Activated CD4-positive, alpha-beta T cell treated with anti-CD3 and anti-CD28 coated beads, Interleukin-2, amount 50 U/mL, for 16 hours (primary cell): ENCODE measurements at places on chromosomes 11 and 22.

GRCh38 chr11:28481616-28482480 is 373.7 kb downstream of the METTL15 start:
- no peak for DNase-seq

GRCh38 chr22:32920734-32921133 is 119.2 kb downstream of the TIMP3 start:
- no peak for DNase-seq

- DNase-seq: no peak
Measured at GRCh38 chr22:23072077-23072910, 2.0 kb downstream of the GNAZ start.

- DNase-seq: no peak
Measured at GRCh38 chr11:57251491-57252104, 14.5 kb upstream of the APLNR start.

DNA sequence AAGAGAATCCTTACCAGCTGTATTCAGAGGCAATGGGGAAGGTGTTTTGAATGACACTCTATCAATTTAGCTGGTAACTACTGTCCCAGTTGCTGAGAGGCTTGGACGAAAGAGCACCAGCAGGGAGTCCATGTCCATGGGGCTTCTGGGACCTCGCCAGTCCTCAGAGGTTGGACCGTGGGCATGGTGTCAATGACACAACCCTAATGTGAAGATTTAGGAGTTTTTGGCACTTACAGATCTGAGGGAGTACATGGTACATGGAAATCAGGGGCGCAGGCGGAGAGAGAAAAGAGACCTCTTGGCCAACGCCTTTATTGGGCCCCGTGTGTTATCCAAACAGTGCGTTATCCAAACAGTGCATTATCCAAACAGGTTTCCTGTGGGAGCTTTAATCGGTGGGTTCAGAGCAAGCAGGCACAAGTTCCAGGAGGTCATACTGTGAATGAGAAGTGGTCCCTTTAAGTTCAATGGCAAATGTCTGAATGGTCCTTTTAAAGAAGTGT is 169.1 kb upstream of the B3GAT1 start:
- no peak for DNase-seq

GRCh38 chr11:721741-722345 is 15.8 kb downstream of the EPS8L2 start:
- DNase-seq: peak; percentile 28

DNA sequence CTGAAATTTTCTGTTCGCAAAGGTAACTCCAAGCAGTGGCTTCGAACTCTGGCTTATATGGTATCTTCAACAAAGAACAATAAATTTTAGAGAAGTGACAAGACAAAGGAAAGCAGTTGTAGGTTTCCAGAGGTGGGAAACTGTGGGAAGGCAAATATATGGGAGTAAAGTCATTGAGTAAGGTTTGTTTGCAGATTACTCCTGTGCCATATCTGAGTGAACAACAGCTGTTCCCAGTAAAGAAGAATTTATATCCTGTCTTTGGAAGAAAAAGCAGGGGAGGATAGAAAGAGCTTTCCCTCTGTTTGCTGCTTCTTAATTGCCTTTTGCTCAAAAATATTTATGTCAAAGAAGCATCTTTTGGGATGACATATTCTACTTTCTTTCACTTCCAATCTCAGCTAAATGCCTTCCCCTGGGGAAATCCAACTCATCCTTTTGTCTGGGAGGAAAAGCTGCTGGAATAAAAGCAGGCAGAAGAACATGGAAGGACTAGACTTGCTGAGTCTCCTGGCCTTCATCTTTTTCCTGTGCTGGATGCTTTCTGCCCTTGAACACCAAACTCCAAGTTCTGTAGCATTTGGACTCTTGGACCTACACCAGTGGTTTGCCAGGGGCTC is 10.4 kb upstream of the RCN1 start:
- no peak for DNase-seq

GRCh38 chr22:33034753-33035152 is 23.4 kb downstream of the SYN3 start:
- DNase-seq: no peak

DNA sequence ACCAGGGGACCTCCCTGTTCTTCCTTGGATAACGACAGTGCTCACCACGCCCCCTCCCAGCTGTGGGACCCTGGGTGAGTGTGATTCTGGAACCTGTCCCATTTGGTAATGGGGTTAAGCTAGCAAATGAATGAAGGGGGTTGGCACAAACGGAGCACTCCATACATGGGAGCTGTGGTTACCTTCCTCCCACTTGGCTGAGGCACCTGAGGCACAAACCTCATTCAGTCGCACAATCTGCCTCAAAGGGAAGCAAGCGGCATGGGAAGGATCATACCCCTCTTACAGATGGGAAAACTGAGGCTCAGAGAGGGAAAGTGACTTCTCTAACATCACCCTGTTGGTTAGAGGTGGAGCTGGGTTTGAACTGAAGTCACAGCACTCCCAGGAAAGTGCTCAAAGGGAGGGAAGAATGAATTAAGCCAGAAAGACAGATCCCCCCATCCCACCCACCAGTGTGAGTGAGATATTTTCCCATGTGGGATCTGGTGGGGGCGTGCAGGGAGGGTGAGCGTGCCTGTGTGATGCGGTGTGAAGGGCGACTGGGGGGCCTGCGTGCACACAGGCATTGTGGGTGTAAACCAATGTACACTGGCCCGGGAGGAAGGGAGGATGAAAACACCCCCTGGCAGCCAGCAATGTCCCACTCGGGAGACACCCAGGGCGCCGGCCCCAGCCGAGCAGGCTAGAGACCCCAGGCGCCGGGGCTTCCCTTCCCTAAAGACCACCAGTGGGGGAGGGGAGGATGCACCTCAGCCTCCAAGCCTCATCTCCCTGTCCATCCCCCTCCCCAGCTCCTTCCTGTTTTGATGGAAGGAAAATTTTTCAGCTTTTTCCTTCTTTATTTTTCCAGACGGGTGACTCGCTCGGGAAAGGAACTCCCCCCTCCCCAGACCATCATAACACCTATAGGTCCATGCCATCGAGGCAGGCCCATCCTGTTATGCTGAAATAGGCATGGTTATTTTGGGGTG is 8.0 kb upstream of the PDGFB start:
- no peak for DNase-seq

DNA sequence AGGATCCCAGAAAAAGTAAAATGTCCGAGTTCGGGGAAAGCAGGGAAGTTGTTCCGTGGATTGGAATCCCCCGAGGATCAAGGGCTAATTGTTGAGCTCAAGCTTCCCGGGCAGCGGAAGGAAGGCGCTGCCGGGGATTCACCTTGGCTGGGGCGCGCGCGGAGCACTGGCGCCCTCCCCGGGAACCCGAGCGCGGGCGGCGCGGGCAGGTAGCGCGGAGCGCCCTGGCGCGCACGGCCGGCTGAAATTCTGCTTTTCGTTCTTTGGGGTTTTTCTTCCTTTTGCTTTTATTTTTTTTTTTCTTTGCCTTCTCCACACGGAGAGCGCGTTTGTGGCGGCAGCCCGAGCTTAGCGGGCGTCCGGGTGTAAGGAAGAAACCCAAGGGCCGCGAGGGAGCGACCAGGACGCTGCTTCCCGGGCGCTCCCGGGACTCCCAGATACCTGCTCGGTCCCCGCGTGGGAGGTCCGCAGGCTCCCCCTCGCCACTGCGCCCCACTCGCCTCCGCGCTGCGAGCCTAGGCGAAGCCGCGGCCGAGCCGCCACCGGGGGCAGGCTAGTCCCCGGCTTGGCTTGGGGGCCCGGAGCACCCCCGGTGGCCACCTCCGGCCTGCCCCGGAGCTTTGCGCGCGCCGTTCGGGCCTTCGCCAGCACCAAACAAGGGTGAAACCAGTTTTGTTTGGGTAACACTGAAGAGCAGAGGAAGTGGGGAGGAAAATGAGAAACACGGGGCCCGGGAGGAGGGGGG is 4.8 kb upstream of the IGF2 start:
- no peak for DNase-seq

DNA sequence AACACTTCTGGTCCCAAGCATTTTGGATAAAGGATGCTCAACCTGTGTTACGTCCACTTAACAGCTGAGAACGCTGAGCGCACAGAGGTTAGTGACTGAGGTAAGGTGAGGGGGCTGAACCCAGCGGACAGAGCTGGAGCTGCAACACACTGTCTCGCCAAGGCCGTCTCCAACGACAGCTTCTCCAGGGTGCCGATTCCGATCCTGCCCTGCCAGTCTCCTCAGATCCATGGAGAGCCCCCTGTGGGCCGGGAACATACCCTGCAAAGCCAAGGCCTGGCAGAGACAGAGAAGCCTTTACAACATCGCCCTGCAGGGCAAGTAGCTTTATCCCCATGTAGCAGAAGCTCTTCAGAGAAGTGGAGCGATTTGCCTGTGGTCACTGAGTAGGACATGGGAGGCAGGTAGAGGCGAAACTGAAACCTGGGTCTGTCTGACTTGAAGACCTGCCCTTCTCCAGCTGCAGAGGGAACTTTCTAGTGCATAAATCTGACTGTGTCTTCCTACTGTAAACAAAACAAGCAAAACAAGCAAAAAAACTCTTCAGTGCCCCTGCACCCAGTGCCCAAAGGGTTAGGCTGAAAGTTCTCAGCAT is 72.8 kb downstream of the SCUBE1 start:
- DNase-seq: no peak

DNA sequence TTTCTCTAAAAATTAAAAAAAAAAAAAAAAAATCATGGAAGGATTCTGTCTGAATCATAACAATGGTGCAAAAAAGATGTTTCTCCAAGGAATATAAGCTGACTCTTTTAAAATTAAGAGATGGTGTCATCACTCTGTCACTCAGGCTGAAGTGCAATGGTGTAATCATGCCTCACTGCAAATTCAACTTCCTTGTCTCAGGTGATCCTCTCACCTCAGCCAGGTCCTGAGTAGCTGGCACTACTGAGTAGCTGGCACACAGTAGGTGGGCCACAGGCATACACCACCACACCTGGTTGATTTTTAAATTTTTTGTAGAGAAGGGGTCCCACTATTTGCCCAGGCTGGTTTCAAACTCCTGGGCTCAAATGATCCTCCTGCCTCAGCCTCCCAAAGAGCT is 54.8 kb upstream of the YPEL1 start:
- no peak for DNase-seq

DNA sequence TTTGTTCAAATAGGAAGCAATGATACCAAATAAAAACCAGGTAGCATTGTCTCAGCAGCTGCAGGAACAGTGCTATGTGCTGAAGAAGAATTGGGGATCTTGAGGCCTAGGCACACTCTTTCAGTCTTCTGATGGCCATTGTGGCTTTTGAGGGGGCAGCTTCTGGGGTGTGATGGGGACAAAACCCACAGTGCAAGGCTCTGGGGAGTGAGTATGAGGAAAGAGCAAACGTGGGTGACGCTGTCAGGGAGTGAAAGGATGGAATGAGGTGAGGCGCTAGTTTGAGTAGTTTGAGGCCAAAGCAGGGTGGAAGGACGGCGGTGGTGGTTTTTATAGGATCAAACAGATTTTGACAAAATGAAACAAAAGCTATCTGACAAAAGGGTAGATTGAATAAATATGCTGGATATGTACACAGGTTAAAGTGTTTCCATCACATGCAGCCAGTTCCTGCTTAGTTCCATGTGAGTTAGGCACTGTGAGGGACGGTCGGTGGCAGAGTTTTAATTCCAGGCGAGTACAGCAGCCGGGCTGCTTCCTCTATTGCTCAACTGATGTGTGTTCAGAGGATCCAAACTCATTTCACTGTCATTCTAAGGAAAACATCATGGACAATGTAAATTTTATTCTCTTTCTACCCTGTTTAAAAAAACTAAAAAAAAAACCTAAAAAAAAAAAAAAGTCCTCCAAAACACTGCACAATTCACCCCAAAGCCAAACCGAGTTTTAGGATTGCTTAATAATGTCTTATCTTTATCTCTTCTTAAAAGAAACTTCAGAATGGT is 18.9 kb downstream of the ADAMTS15 start:
- DNase-seq: no peak

DNA sequence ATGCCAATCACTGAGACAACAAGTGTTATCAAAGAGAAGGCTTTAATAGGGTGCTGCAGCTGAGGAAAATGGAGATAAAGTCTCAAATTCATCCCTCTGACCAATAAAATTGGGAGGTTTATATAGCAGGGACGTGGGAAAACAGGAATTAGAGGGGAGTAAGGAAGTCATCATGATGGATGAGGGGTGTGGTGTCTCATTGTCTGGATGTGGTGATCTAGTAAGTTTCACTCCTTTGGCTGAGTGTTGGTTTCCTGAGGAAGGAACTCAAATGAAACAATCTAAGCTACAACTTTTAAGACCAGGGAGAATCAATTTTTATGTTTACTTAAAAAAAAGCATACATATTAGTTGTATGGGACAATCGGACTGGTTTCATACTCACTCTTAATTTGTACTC is 491.0 kb upstream of the KIRREL3 start:
- DNase-seq: no peak

- no peak for DNase-seq
Measured at GRCh38 chr11:19952116-19952605, 208.1 kb downstream of the DBX1 start.

DNA sequence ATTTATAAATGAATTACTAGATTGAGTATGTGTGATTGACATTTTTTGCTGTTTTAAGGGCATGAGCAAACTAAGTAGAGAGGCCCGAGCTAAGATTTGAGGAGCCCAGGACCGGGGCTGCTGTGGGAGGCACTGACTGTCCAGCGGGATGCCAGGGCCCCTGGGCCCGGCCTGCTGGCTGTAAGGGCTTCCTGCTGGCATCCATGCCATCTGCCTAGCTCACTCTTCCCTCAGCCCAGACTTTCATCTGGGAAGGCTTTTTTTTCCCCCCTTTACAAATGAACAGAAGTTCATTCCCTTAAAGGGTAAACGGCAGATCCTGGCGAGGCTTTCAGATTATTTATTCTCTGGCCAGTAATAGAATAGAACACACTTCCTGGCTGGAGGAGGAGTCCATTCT is 16.0 kb upstream of the TP53I11 start:
- no peak for DNase-seq

GRCh38 chr22:19718456-19719049 is 4.2 kb downstream of the SEPTIN5 start:
- no peak for DNase-seq

DNA sequence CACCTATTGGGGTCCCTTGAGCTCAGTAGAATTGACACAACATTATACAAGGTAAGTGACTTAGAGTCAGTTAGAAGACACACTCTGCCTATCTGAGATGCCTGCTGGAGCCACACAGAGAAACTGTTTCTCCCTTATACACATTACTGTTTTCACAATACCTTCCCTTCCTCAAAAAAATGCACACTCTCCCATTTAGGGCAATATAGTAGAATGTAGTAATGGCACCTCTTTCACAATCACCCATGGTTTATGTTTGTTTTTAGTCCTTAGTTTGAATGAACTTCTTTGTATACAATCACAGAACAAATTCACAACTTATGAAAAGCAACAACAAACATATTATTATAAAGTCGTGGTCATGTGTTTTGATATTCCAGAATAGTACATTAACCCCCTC is 14.3 kb downstream of the OR52H1 start:
- no peak for DNase-seq

GRCh38 chr11:107840129-107840484 is 18.5 kb downstream of the SLC35F2 start:
- DNase-seq: no peak
